NCI-H2081 treated with DMSO at 0.1 percent for 48 hours (cell line): ENCODE measurements at places on chromosomes 2 and 18.

DNA sequence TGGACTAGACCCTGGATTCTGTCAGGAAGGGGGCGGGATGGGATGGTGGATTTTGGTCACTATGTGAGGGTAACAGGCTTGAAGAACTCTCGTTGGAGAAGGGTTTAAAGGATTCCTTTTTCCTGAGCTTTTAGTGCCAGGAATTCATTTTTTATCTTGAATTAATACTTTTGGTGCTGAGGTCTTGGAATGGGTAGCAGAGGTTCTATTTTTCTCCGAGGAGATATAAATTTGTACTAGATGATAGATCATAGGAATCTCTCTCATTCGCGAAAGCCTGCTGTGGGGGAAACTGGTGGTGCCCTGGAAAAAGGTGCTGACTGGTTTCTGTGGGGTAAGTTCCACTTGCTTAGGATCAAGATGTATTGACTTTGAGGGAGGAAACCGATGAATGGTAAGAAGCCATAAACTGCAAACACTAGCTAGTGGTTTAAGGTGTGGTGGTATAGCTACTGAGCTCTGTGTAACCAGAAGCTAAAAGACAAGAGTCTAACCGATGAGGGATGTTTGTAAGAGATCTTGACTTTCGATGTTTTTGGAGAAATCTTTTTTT, 706 bp downstream of the AGPS start:
- DNase-seq, result no peak

GRCh38 chr2:216090369-216090786, 8.7 kb downstream of the TMEM169 start:
- no peak for DNase-seq

DNA sequence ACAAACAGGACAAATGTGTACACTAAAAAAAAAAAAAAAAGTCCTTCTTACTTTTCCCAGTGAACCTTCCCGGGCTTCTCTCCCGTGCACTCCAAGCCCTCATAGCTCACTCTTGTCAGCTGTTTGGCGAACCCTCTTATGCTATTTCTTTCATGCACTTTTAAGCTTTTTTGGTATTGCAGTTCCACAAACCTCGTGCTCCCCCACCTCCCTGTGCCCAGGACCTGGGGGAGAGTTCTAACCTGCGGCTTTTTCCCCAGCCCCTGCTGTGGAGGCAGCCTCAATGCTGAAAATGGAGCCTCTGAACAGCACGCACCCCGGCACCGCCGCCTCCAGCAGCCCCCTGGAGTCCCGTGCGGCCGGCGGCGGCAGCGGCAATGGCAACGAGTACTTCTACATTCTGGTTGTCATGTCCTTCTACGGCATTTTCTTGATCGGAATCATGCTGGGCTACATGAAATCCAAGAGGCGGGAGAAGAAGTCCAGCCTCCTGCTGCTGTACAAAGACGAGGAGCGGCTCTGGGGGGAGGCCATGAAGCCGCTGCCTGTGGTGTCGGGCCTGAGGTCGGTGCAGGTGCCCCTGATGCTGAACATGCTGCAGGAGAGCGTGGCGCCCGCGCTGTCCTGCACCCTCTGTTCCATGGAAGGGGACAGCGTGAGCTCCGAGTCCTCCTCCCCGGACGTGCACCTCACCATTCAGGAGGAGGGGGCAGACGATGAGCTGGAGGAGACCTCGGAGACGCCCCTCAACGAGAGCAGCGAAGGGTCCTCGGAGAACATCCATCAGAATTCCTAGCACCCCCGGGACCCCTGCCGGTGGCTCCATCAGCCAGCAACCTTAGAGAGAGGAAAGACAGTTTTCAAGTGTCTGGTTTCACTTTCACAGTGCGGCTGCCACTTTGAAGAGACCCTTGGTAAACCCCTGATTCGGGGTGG, 826 bp downstream of the KCNE4 start:
- DNase-seq, result no peak

GRCh38 chr2:48566592-48567310, 36.8 kb downstream of the STON1 start:
- no peak for DNase-seq

DNA sequence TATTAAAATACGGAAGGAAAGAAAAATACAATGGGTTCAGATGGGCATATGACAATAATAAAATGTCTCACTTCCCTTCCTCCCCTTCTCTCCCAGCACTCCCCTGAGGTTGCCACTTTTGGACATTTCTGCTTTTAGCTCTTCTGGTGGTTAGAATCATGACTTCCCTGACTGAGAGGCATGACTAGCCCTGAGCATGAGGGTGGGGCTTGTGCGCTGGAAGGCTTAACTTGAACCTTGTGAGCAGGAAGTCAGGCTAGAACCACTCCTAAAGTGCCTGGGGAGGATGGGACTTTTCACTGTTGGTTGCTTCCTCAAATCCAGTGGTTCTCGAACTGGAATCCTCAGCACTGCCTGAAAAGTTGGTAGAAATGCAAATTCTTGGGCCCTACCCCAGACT, 19.7 kb upstream of the ARHGAP25 start:
- DNase-seq, result no peak

- DNase-seq, result no peak
These were observed 15.0 kb downstream of the SLC3A1 start for GRCh38 chr2:44290261-44290660.

DNA sequence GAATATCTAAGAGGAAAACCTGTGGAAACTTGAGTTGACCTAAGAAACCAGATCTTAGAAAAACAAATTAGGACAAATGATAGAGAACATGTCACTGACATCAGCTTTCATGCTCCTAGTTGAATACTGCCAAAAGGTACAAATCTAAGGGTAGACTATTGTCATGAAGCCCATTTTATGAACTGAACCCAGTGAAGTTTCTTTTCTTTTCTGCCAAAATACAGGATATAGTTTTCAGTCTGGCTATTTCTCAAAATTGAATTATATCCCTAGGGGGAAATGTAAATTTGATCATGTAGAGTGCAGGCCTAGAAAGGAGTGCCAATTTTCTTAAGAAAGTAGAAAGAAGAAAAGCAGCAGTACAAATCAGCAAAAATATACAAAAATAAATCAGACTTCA, 46.6 kb downstream of the FSIP2 start:
- DNase-seq, result no peak

DNA sequence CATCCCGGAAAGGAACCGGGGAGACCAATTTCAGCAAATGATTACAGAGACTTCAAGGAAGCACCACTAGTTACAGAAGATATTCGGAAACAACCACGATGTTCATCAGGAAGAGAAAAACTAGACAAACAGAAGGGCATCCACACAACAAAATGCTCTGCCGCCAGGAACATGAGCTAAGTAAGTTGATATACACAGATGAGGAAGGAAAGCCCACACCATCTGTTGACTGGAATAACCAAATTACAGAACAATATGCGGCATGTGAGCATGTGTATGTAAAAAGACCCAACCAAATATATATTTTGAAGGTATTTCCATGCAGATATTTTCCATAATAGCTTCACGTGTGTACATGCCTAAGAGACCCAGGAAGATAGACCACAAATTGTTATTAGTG, 47.0 kb downstream of the ACKR3 start:
- no peak for DNase-seq

DNA sequence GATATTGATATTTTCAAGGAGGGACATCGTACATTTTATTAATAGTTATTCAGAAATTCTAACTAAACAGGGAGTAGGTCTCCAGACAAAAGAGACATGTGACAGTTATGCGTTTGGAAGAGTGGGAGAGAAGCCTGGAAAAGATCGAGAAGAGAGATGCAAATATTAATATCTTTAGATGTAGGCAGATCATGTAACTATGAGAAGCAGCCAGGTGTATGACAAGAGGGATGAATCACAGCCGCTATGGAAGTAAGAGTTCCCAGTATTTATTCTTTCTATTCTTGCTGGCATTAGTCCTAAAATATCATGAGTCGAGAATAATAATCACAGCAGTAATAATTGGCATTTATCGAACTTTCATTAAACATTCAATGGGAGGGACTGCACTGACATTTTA, 140.2 kb downstream of the CSRNP3 start:
- DNase-seq, result no peak

DNA sequence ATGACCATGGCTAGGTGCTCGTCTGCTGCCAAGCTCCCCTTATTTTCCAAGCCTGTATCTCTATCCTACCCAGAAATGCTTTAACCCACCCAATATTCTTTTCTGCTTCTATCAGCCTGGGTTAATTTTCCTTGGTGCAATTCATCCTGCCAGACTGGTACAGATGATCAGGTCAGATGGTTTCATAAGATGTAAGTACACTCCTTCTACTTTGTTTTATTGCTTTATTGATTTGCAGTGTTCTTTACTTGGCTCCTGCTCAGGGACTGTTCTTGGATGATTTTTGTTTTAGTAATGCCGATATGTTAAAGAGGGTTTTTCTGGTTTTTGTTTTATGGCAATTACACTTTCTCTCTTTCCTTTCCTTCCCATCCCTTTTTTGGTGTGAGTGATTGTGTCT, 2.4 kb upstream of the SGO2 start:
- DNase-seq, result no peak

DNA sequence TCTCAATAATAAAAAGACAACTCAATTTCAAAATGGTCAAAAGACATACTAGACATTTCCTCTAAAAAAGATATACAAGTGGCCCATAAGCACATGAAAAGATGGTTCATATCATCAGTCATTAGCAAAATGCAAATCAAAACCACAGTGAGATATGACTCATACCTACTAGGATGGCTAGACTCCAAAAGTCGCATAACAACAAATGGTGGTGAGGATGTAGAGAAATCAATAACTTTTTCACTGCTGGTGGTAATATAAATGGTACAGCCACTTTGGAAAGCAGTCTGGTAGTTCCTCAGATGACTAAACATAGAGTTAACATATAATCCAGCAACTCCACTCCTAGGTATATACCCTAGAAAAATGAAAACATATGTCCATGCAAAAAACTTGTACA, 242.3 kb upstream of the NOL4 start:
- DNase-seq, result no peak

DNA sequence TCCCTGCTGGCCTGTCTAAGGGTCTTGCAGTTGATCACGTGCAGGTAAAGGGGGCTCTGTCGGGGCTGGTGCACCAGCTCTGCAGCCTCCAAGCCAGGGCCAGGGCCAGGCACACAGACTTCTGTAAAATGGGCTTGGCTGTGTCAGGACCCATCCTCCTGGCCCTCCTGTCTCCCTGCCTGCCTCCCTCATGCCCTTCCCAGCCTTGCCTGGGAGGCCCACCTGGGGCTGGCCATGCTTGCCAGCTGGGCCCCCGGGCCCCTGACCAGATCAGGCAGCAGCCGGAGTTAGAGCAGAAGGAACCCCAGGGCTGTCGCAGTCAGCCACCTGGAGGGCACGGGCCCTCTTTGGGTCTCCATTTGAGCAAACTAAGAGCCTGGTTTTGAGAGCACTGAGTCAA, 2.0 kb downstream of the SLC66A3 start:
- DNase-seq, result no peak

DNA sequence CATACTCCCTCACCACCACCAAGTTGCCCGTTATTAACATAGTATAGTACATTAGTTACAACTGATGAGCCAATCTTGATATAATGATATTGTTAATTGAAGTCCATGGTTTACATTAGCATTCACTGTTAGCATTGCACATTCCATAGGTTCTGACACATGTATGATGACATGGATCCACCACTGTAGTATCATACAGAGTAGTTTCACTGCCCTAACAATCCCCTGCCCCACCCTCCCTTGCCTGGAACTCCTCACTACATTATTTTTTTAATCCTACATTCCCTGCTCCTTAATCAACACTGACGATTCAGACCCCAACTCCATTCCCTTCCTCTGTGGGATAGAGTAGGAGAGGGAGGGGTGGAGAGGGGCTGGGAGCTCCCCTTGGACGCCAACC, 20.2 kb upstream of the ST3GAL5 start:
- no peak for DNase-seq

GRCh38 chr2:6526093-6526824, 339.4 kb downstream of the CMPK2 start:
- DNase-seq, result peak; percentile 54

DNA sequence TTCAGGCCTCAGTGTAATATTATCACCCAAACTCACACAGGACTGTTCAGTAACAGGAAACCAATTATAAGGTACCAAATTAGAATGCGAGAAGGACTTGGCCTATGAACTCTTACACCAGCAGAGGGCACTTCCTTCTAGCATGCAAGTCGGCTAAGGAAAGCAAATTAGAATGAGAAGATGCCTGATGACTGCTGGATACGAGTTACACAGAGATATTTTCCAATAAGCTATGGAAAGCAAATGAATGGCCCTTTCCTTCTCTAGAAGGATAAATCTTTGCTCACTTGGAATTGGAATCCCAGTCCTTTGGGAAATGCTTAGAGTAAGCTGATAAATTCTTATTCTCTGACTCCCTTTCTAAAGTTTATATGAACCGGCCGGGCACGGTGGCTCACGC, 109.8 kb downstream of the AP1S3 start:
- no peak for DNase-seq

- no peak for DNase-seq
These were observed 229.3 kb upstream of the TRIB2 start for GRCh38 chr2:12487253-12488004.

DNA sequence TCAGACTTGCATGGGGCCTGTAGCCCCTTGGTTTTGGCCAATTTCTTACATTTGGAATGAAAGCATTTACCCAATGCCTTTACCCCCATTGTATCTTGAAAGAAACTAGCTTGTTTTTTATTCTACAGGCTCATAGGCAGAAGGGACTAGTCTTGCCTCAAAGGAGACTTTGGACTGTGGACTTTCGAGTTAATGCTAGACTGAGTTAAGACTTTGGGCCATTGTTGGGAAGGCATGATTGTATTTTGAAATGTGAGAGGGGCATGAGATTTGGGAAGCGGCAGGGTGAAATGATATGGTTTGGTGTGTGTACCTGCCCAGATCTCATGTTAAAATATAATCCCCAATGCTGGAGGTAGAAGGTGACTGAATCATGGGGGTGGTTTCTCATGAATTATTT, 13.4 kb upstream of the WDR75 start:
- DNase-seq, result no peak

DNA sequence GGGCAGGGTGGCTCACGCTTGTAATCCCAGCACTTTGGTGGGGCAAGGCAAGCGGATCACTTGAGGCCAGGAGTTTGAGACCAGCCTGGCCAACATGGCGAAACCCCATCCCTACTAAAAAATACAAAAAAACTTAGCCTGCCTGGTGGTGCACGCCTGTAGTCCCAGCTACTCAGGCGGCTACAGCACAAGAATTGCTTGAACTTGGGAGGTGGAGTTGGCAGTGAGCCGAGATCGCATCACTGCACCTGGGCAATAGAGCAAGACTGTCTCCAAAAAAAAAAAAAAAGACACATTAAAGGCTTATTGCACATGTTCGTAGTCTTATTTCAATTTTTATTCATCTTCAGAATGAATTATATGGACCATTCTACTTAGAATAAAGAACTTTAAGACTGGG, 110.2 kb downstream of the BMPR2 start:
- DNase-seq, result no peak

DNA sequence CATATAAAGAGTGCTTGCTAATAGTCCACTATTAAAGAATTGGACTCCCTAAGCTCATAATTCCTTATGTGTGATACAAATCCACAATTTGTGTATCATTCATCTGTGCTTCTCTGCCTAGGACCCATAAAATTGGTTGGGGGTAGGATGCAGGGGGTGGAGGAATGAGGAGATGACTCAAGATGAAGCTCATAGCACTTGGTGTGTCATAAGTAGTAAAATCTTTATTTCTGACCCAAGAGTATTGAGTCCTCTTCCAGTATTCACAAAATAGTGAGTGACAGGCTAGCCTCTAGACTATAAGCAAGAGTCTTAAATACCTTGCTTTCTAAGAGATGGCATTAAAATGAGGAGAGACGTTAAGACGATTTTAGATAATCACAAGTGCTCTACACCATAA, 390.9 kb upstream of the CDH19 start:
- no peak for DNase-seq

GRCh38 chr2:38261569-38262068, 115.5 kb downstream of the ATL2 start:
- DNase-seq, result no peak

- no peak for DNase-seq
These were observed 249.2 kb upstream of the ZSWIM2 start for GRCh38 chr2:187098154-187098553.
